ENCODE measurements at places on chromosomes 5 and 9.

DNA sequence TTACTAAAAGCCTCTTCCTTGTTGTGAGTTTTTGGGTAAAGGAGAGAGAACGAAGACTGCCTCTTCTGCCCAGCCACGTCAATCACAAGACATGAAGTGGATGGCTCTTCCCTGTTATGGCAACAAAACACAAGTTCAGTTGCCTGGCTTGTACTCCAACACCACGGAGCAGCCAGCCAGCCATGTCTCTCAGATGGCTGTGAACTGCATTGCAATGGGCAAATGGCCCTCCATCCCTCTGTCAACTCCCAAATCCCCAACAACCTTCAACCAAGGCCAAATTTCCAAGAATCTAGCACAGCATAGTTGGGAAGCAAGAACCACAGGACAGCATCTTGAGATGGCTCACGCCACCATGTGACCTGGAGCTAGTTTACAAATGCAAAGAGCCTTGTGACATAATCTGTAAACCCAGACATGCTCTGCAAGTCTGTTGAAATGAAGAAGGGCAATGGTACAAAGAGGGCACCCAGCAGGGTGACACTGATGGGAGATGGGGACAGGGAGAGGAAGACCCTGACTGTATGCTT lies 53.9 kb downstream of the ZNF366 start:
- ATAC-seq = no peak

GRCh38 chr9:29548436-29548835 lies 1975.2 kb upstream of the C9orf72 start:
- ATAC-seq = no peak

DNA sequence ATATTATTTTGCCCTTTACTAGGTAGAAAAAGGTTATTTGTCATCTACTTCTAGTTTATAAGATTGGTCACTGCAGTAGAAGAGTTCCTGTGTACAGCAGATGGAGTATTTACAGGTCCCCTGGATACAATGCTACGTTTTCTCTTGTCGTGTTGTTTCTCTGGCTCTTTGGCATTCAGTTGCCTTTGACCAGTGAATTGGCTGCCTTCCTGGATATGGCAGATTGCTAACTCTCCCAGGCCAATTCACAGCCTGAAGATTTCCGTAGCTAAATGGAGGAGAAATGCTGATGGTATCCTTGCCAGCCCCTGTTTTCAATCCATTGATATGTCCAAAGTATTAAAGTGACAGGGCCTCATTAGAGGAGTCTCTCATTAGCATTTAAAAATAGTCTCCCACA lies 32.5 kb upstream of the GNAQ start:
- ATAC-seq = no peak

GRCh38 chr5:136104306-136104965 lies 28.2 kb upstream of the SMAD5 start:
- ATAC-seq = no peak

DNA sequence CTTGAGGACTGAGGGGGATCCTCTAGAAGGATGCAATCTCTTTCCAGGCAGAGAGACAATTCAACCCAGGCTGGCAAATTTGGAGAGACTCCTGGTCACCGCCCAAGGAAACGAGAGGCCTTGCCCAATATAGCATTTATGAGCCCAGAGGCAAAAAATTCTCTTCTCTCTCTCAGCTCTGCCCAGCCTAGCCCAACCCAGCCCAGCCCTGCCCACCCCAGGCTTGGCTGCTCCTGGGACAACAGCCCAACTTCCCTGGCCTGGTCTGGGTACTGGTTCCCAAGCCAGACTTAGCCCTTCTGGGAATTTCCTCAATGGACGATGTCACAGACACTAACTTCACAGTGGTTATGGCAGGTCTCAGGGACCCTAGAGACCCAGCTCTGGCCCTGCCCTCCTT lies 116.5 kb downstream of the PSD2 start:
- no peak for ATAC-seq

- ATAC-seq = no peak
These were observed 58.7 kb downstream of the ICE1 start for GRCh38 chr5:5481206-5481605.

DNA sequence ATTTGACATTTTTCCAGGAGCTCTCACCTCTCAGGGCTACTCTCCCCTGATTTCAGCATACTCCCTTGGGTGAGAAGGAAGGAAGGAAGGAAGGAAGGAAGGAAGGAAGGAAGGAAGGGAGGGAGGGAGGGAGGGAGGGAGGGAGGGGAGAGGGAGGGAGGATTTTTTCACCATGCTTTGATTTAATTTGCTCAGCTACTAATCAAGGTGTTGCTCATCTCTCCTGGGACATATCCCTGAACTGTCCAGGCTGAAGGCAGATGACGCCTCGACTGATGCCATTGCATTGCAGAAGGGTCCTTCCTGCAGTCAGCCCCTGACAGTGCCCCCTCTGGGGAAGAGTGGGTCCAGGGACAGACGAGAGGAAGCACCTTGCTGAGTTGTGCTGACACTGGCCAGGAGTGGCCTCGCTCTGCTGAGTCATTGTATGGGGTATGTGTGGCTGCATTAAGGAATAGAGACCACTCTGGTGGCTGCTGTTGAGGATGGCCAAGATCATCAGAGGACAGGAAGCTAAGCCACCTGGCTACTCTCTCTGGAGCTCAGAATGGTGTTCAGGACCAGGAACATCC lies 43.6 kb upstream of the CRB2 start:
- no peak for ATAC-seq

DNA sequence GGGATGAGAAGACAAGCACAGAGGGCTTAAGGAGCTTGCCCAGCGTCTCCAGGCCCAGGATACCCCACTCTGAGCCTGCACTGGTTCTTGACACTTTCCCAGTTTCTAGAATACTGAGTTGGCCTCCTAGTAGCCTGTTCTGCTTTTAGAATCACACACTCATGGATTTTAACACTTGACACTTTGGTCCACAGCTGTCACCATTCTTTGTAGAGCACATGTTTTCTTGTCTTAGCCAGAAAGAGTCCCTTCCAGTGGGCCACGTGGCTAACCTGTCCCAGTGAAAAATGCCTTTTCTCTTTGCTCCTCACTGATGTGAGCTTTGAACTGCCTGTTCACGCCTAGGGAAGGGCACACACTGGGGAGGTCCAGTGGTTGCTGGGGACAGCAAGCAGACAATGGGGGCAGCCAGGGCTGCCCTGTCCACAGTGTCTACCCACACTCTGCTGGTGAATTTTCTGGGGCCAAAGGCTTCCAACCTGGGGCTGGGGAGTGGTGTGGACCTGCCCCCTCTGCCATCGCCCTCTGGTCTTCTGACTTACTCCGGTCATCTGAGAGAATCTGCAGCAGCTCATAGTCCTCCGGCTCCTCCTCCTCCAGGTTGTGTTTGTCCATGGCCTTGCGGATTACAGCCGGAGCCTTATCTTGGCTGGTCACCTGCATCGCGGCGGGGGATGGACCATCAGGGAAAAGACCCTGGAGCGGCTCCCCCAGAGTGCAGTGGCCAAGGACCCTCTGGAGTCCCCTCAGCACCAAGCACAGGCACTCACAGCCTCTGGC lies 21.1 kb downstream of the RALGDS start:
- ATAC-seq = no peak

DNA sequence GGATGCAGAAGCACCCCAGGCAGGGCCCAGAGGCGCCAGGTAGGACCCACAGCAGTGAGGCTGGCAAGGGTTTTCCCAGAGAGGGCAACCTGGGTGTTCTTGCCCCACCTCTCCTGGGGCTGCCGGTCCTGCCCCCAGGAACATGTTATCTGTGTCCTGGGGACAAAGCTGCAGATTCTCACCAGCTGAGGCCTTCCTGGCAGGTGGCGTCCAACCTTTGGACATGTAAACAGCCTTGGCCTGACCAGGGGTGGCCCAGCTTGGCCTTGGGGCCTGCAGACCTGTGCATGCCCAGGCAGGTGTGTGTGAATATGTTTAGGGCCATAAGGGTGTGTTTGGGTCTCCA lies 101.8 kb upstream of the LARP1 start:
- no peak for ATAC-seq

DNA sequence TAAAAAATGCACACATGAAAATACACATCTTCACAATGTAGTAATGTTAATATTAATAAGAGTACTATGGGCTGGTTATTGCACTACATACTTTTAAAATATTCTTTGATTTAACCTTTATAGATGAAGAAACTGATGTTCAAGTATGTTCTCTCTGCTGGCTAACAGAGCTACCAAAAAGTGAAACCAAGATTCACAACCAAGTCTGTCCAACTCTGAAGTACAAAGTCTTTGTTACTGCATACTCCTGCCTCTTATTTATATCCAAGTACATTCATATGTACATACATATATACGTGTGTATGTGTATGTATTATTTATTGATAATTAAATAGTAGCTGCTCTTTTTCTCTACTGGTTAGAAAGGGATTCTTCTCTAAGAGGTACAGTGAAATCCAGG lies 325.6 kb downstream of the BNC2 start:
- ATAC-seq = no peak

DNA sequence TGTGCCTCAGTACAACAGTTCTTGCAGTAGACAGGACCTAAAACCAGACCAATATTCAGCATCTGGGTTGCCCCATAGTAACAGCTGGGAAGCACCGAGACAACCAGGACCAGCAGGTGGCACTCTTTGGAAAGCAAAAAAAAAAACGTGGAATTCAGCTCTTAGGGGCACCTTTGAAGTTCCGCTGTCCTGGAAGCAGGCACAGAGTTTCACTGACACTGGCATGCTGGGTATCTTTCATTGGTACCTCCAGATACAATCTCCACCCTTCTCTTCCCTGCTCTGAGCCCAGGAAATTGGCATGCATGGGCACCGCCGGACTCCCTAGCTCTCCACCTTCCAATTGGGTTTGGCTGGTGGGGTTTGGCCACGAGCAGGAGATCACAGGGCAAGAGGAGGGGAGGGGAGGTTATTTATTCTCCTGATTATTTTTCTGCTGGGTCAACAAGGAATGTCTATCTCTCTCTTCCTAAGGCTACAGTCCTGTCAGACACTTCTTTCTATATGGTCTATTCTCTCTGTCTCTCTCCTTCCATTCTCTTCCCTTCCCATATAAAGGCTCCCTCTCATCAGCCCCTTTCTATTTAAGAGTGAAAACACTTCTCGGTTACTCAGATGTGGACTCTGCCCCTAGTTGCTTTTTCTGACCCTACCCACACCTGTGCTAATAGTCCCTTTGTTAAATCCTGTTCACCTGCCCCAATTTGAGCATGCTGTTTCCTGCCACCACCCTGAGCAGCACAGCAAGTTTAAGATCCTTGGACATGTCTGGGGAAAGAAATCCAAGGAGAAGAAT lies 1.9 kb upstream of the IDNK start:
- ATAC-seq = no peak

- ATAC-seq = no peak
These were observed 116.6 kb upstream of the GAS1 start for GRCh38 chr9:87063871-87064270.

DNA sequence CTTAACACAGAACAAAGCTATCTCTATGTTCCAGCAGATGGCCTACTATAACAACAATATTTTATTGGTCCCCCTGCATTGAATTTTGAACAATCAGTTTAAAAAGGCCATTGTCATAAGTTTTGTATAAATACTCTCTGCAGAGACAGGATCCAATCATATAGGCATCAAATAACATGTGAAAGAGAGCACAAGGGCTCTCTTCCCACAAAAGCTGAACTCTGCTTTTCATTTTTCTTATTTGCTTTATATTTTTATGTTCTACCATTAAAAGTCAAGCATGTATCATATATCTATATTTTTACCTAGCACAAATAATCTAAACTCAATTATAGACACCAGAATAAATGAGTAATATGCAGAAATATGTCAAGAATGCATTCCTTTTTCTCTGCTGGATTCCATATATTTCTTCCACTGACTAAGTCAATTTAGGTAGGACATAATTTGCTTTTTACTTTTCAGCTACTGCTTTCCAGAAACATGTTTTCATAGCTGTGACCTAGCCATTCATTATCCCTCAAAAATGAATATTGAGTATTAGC lies 143.6 kb downstream of the CDH9 start:
- no peak for ATAC-seq

- ATAC-seq = peak; percentile 46
These were observed at the start of gene IL7R for GRCh38 chr5:35856765-35857351. Gene IL7R (plus strand): TSS chr5:35856891. CDS start chr5:35856978, 87 bp downstream.

DNA sequence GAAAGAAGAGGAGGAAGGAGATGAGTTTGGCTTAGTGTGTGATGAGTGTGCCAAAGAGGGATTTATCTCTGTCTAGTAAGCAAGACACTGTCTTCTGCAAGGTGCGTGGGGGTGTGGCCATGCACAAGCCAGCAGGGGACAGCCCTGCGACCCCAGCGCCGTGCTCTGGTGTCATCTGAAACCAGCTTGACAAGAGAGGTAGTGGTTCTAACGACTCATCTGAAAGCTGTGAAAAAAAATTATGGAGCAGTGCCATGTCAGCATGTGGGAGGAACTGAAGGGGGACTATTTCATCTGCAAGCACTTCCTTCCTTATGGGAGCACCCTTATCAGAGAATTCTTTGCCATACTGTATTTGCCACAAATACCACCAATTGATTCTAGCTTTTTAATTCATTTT lies 398.6 kb downstream of the PSAT1 start:
- ATAC-seq = no peak

- no peak for ATAC-seq
These were observed 48.2 kb downstream of the EQTN start for GRCh38 chr9:27248702-27249101.

GRCh38 chr5:29037716-29038115 lies 1999.3 kb upstream of the CDH9 start:
- ATAC-seq = no peak

DNA sequence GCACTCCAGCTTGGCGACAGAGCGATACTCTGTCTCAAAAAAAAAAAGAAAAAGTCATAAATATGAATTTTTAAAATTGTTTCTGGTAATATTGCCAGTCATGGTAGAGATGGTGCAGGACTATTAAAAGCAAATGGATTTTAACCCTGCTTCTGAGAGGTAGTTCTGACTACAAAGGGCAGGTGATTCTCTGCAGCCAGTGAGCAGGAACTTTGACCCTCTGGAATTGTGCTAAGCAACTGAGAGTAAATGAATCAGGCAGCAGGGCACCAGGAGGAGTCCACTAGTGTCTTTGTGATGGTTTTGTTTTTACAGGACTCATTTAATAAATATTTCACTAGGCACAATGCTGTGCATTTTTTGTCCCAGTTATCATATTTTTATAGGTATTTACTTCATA lies 781.2 kb downstream of the TLE4 start:
- no peak for ATAC-seq

DNA sequence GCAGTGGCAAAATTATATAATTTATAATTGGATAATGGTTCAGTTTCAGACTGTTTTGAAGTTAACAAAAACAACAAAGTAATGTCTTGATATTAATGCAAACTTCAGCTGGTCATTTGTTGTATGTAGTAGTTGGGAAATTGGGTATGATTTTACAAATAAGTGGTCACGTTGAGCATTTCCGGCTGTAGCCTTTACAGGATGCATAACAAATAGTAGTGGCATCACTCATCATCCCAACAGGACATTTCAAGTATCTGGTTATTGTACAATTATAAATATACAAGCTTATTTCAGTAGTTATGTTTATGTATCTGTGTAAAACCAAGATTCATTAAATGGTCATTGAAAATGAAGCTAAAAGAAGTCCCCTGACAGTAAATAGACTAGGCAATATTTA lies 72.9 kb downstream of the SMIM15 start:
- no peak for ATAC-seq

DNA sequence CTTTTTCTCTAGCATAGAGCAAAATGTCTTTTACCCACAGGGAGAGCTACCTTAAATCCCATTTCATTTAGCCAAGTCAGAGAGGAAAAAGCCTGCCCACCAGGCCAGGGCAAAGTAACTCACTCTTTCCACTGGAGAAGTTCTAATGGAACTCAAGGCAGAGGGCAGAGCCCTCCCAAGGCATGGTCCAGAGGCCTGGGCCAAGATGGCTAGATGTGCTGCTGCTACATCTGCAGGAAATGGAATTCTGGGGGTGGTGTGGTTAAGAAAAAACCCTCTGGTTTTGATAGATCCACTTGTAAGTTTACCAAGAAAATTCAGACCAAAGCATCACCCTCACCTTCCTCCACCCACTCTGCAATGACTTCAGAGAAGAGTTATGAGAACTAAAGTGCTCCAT lies 37.3 kb downstream of the CSF2 start:
- no peak for ATAC-seq
